ENCODE measurements at places on chromosomes 1 and 21.

DNA sequence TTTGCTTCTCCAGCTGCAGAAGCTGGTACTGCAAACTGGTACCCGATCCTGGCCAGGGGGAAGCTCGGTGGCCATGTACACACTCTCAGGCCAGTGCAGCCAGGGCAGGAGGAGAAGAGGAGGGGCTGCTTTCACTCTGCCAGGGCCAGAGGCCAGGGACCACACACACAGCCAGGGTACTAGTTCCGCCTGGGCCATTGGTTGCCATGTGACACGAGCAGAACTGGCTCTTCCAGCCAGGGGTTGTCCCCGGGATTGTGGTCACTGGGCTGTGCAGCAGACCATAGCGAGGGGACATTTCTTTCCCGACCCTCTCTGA lies 3.7 kb upstream of the SHISAL2A start:
- no peak for DNase-seq

DNA sequence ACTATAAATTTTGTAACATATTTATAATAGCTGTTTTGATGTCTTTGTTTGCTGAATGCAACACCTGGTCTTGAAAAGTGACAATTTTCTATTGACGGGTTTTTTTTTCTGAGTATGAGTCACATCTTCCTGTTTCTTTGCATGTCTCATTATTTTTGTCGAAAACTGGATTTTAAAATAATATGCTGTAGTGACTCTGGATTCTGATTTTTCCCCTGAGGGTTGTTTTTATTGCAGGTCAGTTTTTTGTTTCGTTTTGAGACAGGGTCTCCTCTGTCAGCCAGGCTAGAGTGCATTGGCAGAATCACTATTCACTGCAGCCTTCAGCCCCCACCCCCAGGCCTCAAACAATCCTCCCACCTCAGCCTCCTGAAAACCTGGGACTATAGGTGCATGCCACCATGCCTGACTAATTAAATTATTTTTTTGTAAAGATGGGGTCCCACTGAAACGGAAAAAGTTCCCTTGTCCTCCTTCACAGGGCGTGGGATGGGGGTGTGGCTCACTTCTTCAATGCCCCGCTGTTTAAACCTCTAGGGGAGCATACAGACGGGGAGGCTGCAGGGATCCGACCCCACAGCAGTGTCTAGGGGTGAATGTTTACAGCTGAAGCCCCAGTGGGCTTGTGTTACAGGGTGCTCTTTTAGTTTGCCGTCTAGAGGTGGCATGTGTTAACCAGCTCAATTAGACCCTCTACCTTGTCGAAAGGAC lies 11.3 kb upstream of the PPIE start:
- no peak for DNase-seq

DNA sequence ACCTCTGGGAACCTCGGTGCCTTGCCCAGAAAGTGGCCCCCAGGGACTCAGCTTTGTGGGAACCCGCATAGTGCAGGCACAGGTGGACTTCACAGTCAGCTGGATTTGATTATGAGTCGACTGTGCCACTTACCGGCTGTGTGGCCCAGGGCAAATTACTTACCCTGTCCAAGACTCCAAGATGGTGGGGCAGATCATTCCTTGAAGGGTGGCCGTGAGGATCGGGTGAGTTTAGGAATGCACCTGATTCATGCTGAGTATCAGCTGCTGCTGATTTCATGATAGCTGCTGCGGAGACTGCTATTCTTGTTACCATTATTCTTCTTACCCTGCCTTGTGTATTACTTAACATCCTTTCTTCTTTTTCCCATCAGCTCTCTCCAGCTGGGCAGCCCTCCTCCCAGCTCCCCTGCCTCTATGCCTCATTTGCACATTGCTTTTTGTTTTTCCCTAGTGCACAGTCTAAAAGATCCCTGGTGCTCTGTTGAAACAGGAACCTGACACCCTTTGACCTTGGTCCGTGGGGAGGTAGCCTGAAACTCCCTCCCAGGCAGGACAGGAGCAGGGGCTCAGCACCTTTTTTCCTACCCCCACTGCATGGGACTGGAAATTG lies 40.5 kb upstream of the FHAD1 start:
- DNase-seq, result no peak

- no peak for DNase-seq
Observed at GRCh38 chr1:168742386-168742785, 13.4 kb upstream of the DPT start.

DNA sequence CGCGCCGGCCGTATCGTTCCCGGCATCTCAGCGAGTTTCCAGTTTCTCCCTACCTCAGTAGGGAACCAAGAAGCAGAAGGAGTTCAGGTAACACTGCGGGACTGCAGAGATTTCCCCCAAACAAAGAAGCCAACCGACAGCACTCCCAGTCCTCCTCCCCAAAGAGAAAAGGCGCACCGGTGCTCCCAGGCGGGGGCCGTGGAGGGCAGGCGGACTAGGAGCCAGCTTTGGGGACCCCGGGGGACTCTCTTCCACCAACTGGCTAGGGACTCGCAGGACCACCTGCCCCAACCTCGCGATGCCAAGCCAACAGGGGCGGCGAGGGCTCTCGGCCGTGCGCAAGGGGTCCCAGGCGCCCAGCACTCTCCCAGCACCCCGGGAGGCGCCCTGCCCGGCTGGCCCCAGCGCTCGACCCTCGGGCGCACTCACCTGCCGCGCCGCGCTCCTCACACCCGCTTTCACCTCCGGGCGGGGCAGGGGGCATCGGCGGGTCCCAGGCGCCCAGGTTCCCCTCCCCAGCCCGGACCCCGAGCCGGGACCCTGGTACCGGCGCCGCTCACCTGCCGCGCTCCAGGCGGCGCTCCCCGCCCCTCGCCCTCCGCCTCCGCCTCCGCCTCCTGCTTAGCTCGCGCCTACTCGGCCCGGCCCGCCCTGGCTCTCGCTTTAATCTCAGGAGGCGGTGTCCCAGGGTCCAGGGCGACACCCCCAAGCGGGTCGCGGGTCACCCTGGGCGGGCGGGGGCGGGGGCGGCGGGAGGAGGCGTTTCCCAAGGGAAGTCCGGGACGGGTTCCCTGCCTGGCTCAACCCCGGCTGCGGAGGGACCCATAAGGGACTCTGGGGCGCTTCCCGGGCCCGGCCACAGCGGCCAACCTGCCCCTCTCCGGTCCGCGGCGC lies at the start of gene TMPRSS2:
TSS of gene TMPRSS2 (minus strand) at position 638 of the 894 bp plus-strand sequence. CDS start 10,025 bp downstream, outside the sequence.
- DNase-seq, result no peak

- DNase-seq, result no peak
Observed at GRCh38 chr1:104294259-104294658, 544.6 kb downstream of the AMY1C start.

- DNase-seq, result no peak
Observed at GRCh38 chr1:171081763-171082201, 8.9 kb upstream of the FMO3 start.

GRCh38 chr1:21849909-21850576 lies 38.0 kb downstream of the LDLRAD2 start:
- no peak for DNase-seq

DNA sequence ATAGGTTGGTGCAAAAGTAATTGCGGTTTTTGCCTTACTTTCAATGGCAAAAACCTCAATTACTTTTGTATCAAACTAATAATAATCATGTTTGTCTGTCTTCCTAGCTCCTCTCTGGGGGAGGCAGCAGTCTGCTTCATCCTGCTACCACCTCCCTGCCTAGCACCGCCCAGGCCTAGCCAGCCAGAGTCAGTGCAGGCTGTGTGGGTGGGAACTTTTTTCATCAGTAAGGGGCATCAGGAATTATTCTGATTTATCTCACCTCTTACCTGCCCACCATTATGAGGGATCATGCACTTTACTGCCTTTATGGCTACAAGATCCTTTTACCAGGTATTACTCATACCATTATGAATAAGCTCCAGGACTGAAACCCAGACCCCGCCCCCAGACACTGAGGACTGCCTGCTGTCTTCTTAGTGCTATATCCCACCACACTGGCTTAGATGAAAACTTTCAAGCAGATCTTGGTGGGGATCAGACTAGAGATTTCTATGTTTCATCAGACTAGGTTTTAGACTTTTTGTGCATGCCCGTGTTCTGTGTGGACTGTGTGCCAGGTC lies 116.4 kb downstream of the PBX1 start:
- DNase-seq, result no peak

DNA sequence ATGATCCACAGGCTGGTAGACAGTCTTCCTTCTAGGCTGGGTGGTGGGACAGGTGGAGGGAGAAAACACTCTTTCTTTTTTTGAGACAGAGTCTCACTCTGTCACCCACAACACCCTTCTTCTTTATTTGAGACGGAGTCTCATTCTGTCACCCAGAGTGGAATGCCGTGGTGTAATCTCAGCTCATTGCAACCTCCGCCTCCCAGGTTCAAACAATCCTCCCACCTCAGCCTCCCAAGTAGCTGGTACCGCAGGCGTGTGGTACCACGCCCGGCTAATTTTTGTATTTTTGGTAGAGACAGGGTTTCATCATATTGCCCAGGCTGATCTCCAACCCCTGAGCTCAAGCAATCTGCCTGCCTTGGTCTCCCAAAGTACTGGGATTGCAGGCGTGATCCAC lies 2.9 kb downstream of the GPR37L1 start:
- no peak for DNase-seq

GRCh38 chr21:45574081-45574501 lies 31.9 kb upstream of the SLC19A1 start:
- no peak for DNase-seq

DNA sequence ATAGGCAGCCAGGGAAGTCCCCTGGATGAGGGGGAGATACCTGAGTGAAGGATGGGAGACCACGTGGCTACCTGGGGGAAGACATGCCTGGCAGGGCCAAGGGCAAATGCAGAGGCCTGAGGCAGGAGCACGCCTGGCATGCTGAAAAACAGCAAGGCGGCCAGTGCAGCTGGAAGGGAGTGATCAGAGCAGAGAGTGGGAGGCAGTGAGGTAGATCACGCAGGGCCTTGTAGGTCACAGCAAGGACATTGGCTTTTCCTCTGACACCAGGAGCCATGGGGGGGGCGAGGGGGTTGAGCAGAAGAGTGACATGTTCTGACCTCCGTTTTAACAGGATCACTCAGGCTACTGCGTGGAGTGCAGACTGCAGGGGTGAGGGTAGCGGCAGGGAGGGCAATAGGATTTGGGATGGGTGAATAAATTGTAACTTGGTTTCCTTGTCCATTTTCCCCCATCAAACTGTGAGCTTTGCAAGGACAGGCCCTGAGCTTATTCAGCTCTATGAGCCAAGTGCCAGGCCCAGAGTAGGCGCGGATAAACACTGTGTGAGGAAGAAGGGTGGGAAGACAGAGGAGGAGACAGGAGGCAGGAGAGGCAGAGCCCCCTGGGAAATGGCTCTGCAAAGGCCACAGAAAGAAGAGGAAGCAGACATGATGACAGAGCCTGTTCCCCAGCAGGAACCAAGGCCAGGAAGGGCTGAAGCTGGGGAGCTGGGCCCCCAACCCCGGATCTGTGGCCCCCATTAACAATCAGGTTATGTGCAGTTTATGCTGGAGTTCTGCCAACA lies 16.6 kb downstream of the IFI6 start:
- DNase-seq, result no peak

DNA sequence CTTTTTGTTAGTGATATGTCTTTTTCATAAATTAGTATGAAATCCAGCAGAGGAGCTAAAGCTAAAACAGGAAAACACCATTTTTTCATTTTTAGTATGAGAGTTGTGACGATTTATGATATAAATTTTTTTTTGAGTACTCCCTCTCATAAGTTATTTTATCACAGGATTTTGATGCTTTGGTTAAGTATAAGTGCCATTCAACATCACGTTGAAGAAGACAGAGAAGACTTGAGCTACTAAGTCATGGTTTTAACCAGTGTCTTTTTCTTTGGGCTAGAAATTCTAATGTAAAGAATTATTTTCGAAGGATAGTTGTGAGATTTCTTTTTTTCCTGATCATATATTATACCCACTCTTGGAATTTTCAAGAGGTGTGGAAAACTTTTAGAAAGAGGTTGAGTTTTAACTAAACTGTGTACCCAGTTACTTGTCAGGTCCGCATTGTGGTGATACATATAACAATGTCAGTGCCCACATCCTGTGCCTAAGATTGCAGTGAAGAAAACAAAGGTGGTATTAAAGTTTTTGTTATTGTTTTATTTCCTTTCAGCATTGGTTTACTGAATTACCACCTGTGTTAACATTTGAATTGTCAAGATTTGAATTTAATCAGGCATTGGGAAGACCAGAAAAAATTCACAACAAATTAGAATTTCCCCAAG lies 93.8 kb downstream of the USP25 start:
- DNase-seq, result no peak

DNA sequence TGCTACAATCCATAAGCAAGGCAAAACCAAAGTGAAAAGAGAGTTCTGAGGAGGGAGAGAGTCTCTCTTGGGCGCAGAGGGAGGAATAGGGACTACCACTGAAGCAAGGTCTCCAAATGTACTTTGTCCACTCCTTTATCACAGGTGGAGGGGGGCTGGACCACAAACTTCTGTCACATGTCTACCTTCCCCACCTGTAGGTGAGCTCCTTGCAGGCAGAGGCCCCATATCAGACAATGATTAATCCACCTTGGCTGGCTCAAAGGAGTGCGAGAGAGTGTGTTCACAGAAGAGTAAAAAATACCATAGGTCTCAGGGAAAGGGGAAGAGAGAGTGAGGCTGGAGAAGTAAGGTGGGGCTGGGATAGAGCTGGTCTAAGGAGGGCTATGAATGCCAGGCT lies 4.5 kb downstream of the BEND5 start:
- no peak for DNase-seq

GRCh38 chr1:53545663-53546408 lies 86.6 kb downstream of the DMRTB1 start:
- no peak for DNase-seq

DNA sequence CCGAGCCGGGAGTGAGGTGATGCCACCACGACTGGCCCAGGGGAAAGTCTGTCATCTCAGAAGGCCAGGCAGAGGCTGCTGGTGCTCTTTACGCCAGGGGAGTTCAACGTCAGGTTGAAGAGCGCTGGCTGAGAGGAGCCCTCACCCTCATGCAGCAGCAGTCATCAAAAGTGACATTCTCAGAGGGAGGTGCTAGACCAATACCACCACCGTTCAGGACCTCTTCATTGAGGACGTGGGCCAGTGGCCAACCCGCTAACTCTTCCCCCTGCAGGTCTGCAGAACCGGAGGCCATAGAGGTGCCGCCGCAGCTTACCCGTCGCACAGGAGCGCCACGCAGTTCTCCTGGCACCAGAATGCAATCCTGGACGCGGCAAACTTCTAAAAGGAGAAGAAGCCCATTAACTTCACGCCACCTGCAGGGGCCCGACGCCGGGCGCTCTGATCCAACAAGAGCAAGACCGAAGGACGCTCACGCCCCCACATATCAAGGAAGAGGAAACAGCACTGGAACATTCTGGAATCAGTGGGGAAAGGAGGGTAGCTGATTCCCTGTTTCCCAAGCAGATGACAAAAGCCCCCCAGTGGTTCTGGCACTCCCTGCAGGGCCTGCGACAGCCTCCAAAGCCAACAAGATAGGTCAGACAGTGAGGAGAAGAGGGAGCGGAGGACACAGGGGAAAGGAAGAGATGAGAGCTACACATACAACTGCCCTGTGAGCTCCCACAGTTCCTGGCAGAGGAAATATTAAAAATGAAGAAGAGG lies 24.9 kb downstream of the WDR4 start:
- no peak for DNase-seq

DNA sequence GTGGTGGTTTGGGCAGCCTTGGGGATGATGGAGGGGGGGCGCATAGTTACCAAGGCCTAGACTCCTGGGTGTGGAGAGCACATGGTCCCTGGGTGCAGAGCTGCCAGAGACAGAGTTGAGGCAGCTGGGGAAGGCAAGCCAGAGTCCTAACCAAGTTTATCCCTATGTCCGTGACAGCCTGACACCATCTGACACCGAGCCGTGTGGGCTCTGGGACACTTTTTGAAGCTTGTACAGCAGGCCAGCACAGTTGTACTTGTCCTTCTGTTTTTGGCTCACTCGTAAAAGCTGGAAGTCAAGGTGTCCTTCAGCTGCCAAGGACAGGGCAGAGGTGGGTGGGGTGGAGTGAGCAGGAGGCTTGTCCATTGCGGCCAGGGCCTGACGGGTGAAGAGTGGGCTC lies 28.5 kb downstream of the SLC26A9 start:
- DNase-seq, result no peak

All from stimulated activated CD4-positive, alpha-beta T cell treated with anti-CD3 and anti-CD28 coated beads, TNF-alpha, amount 100 ng/mL, for 4 hours (primary cell).